ENCODE measurements at places on chromosomes 3 and 15.

- DNase-seq: no peak
These were observed 16.7 kb downstream of the LIMD1 start for GRCh38 chr3:45611209-45611608.

DNA sequence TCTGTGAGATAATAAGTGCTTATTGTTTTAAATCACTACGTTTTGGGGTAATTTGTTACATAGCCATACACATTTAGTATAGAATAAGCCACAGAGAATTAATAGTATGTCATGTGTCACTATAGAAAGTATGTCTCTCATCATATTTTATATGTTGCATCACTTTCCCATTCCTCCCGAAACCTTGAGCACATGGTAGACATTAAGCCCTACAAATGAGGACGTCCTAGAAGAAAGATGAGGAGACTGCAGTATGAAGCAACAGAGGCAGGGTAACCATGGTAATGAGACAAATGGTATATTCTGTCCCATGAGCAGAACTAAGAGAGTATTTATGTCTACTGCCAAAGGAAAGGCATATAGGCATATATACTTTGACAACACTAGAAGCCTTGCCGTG is 720.2 kb downstream of the ROBO1 start:
- DNase-seq: no peak

- DNase-seq: no peak
These were observed 36.6 kb downstream of the MUC20 start for GRCh38 chr3:195757438-195757770.

GRCh38 chr3:106288781-106289180 is 420.0 kb upstream of the CBLB start:
- DNase-seq: no peak

- no peak for DNase-seq
These were observed 23.6 kb downstream of the PTX3 start for GRCh38 chr3:157460253-157460652.

DNA sequence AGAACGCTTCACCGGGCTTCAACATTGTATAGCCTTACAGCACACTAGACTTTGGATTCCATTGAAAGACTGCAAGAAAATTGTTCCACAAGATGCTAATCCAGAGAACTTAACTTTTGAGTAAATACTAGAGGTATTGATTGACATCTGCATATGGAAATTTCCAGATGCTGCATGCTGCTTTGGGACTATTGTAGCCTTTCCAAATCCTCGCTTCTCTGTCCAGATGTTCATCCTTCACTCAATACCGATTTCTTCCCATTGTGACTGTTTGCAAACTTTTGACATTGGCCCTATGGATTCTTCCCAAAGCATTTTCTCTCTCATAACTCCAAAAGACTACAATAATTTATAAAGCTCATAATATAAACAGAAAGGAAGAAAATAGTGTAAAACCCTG is 41.4 kb downstream of the COL6A6 start:
- no peak for DNase-seq

GRCh38 chr15:90650956-90651689 is 66.0 kb upstream of the BLM start:
- DNase-seq: no peak

DNA sequence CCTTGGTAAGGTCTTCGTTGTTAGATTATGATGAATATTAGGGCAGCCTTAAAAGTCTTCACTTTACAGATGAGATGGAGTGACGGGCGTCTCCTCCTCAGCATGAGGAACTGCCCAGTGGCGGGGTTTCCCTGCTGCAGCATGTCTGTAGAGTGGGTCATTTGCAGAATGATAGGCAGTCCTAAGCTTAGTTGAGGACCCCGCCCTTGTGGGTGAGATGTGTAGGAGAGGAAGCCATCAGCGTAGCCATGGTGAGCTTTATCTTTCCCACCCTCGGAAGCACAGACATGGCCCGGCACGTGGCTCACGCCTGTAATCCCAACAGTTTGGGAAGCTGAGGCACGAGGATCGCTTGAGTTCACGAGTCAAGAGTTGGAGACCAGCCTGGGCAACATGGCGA is 877 bp downstream of the NIT2 start:
- peak; percentile 17 for DNase-seq

All from GM18507 (cell line).